Osteocyte (in vitro differentiated cells): ENCODE measurements at places on chromosomes 13 and 19. TPM values are rescaled to one million over a fixed set of nuclear protein-coding genes. Genes with fewer than 3 reads are reported as not detected.

Gene DACT3
- total RNA-seq = 11.2 and 11.5 TPM in 2 replicates

- DNase-seq = no peak
Measured at GRCh38 chr19:38277549-38277948, 13.2 kb downstream of the SPINT2 start.

- no peak for DNase-seq
Measured at GRCh38 chr13:110214637-110215036, 92.3 kb downstream of the COL4A1 start.

Gene ZNF544
- total RNA-seq = 25.2 and 25.7 TPM in 2 replicates

DNA sequence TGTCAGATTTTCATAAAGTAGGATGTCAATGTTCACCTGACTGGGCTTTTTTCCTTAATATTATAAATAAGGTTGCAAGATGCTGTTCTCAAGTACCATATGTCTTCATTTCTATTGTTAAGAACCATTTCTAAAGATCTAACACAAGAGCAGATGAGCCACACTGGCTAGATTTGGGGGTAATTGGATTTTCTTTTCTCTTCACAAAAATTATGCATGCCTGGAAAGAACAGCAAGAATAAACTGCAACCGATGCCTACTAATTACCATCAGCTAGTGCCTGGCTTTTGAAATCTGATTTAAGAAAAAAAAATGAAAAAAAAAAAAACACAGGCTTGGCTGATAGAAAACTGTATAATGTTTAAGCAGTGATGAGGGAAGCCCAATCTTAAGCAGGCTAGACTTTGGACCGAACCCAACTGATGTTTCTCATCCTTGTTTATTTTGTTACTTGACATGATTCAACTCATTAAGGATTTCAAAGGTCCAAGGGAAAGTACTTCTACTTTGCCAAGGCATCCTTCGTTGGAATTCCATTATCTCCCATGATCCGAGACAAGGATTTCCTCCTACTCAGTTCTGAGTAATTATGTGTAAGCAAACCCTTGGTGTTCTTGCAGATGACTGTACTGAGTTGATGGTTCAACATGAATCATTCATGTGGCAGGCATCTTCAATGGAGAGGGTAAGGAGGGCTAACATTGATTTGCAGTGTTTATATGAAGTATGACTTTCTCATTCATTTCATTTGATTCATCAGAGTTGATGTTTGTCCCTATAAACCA, 300.5 kb downstream of the SPRY2 start:
- no peak for DNase-seq
